ENCODE measurements at places on chromosomes 4 and X.

DNA sequence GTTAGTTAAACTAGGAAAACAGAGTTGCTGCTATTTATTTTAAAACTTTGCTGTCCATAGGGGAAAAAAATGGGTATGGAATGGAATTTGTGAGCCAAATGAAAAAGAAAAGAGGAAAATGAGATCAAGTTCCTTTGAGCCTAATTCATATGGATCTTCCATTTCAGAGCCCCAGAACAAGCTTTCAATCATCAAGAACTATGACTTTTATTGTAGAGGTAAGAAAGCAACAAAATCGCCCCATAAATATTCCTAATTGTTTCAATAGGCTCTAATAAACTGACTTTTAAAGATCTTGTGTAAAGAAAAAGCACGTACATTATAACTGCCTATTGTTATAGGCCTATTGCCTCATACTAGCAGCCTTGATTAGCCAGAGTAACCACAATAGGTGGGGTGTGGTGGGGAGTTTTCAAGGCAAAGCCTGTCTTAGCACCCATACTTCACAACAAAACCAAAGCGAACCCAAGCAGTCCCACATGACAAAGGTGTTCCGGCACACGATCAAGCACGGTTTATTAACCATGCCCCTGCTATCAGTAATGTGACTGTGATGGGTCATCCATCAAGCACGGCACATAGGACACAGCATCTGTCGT is 44.4 kb downstream of the RBM47 start:
- DNase-seq = no peak

- no peak for DNase-seq
Observed at GRCh38 chrX:10356979-10357378, 200.2 kb downstream of the CLCN4 start.

DNA sequence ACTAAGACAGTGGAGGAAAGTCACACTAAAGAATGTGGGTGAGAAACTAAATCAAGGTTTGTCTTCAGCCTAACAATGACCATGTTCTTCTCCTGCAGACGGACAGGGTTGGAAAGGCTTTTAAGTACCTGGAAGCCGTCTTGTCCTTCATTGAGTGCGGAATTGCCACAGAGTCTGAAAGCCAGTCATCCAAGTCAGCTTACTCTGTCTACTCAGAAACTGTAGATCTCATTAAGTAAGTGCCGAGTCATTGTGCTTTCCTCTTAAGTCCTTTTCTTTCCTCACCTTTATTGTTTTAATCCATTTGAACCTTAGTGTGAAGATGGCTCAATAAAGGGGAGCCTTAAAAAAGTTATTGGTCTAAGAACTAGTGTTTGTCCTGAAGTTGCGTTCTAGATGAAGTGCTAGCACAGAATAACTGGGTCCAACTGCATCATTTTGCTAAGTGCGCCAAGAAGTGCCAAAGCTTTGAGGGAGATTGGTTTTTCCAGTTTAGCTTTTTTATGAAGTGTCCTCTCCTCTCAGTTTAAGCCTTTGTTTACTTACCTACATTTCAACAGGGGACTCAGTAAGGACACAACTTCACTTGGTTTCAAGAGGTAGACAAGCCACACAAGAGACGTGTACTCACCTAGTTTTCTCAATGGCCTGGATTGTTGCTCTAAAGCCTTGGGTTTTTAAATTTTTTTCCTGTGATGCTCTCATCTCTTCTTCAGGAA is 89.3 kb downstream of the KLHL8 start:
- no peak for DNase-seq

DNA sequence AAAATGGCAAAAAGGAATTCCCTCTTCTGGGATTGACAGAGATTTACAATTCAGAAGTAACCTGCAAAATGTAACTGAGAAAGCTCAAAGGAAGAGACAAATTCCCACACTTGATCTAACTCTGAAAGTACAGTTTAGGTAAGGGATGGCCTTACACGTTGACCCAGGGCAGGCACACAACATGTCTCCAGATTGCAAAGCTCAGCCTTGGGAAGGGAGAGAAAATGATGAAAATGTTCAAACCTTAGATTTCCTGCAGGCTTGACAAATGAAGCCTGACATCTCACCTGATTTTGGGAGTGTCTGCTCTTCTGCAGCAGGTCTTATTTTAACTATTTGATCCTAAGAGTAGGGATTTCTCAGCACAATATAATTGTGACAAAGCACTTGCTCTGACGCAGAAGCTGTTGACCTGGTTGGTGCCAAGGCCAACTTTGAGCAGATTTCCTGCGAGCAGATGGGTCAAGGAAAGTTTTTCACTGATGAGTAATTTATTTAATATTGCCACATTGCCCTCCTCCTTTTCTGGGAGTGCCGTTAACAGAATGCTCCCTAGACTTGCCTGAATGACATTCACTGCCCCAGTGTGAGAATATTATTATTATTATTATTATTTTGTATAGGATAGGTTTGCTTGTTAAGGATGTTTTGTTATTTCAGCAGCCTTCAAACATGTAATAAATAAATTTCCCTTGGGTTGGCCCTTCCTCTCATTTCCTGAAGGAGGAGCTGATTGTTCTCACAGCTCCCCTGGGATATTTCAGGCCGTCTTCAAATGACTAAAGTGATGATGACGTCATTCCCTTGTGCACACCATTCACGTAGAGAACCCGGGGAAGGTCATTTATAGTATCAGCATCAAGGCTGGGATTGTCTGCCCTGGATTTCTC is 157.1 kb downstream of the VEGFC start:
- no peak for DNase-seq

DNA sequence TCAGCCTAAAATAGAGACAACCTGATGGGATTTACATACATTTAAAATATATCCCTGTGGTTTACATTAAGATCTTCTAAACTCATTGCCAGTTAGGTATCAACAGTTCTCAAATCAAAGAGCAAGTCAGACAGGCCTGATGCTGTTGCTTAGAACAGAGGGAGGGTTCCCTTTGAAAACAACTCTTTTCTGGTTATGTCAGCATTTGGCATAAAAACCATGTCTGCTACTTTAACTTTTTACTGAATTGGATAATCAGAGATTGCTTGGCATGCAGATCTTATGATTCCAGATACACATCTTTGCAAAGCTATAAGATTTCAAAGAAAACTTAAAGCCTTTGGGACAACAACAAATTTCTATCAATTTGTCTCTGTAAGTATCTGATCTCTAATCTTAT is 140.8 kb downstream of the CPE start:
- DNase-seq = no peak

- DNase-seq = no peak
Observed at GRCh38 chr4:15577508-15577907, 77.6 kb downstream of the FBXL5 start.

GRCh38 chr4:30553706-30554105 is 166.5 kb upstream of the PCDH7 start:
- no peak for DNase-seq

- peak; percentile 31 for DNase-seq
Observed at GRCh38 chrX:23773601-23774175, 9.3 kb upstream of the SAT1 start.

DNA sequence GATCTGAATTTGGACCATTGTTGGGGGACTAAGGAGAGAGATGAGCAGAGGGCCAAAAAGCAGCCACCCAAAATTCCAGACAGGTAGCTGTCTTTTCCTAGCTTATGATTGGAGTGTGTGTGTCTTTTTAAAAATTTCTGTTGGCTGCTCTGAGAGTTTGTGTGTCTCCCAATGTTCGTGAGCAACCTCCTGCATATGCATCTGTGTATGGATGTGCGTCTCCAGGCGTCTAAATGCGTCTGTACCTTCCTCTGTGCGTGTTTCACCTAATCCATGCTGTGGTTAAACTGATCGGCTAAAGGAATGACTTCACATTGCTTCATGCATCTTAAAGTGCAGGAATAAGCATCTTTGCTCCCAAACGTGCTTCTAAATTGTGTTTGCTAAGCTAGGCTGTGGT is 65.5 kb upstream of the LAS1L start:
- DNase-seq = no peak

GRCh38 chr4:183261953-183262775 is 57.9 kb downstream of the CLDN22 start:
- DNase-seq = peak; percentile 70

Data from GM10248 (cell line).